MCF 10A (cell line): ENCODE measurements at places on chromosomes 12 and 14.
A peak's percentile ranks its signal among the peaks of the same experiment; 100 is the strongest.

- H3K36me3 ChIP-seq, result no peaks in the 10 kb centered on the region
- peaks cover 21% of the 10 kb centered on the region for H3K4me1 ChIP-seq
- H3K4me3 ChIP-seq, result no peak overlapping the region
- no peaks in the 10 kb centered on the region for H3K27me3 ChIP-seq
- no peak overlapping the region for H3K27ac ChIP-seq
- DNase-seq, result no peak
Measured at GRCh38 chr12:28869197-28869596, 279.9 kb upstream of the FAR2 start.

- no peak overlapping the region for H3K27ac ChIP-seq
- no peak for DNase-seq
- no peaks in the 10 kb centered on the region for H3K4me1 ChIP-seq
- H3K4me3 ChIP-seq, result no peak overlapping the region
- H3K36me3 ChIP-seq, result no peaks in the 10 kb centered on the region
- H3K27me3 ChIP-seq, result peaks cover 33% of the 10 kb centered on the region
Measured at GRCh38 chr14:97280526-97280925, 483.3 kb downstream of the VRK1 start.

- H3K27me3 ChIP-seq, result no peaks in the 10 kb centered on the region
- peak; percentile 46 for DNase-seq
- H3K4me3 ChIP-seq, result no peak overlapping the region
- no peaks in the 10 kb centered on the region for H3K36me3 ChIP-seq
- peak overlapping the region; percentile 74 for H3K27ac ChIP-seq
- peaks cover 46% of the 10 kb centered on the region for H3K4me1 ChIP-seq
Measured at GRCh38 chr14:80587096-80587724, 354.3 kb downstream of the CEP128 start.

- DNase-seq, result no peak
- no peak overlapping the region for H3K4me3 ChIP-seq
- H3K4me1 ChIP-seq, result peaks cover 10% of the 10 kb centered on the region
- H3K27me3 ChIP-seq, result no peaks in the 10 kb centered on the region
- peaks cover 2% of the 10 kb centered on the region for H3K36me3 ChIP-seq
Measured at GRCh38 chr12:45246236-45246635, 30.3 kb downstream of the ANO6 start.

GRCh38 chr14:76644855-76645518 is 116.3 kb upstream of the VASH1 start:
- H3K4me3 ChIP-seq, result no peak overlapping the region
- no peaks in the 10 kb centered on the region for H3K4me1 ChIP-seq
- H3K27ac ChIP-seq, result no peak overlapping the region
- peak; percentile 57 for DNase-seq

- H3K4me3 ChIP-seq, result no peak overlapping the region
- peaks cover 30% of the 10 kb centered on the region for H3K27me3 ChIP-seq
- H3K4me1 ChIP-seq, result no peaks in the 10 kb centered on the region
- DNase-seq, result no peak
- H3K36me3 ChIP-seq, result no peaks in the 10 kb centered on the region
- H3K27ac ChIP-seq, result no peak overlapping the region
Measured at GRCh38 chr12:131030472-131031328, 77.0 kb downstream of the ADGRD1 start.

DNA sequence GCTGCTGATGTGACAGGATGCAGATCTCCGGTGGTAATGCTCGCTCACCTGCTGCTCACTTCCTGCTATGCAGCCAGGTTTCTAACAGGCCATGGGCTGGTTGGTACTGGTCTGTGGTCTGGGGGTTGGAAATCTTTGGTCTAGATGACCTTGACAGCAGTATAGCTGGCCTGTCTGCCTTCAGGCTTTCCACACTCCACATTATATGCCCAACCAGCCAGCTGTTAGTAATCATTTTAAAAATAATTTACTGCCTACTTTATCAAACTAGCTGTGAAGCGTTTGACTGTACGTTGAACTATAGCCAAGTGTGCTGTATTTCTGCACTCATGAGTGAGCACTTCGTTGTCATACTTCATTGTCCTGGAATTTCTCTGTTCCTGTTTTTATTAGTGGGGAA is 424.0 kb upstream of the GARIN6 start:
- H3K4me1 ChIP-seq, result no peaks in the 10 kb centered on the region
- H3K27ac ChIP-seq, result no peak overlapping the region
- H3K4me3 ChIP-seq, result no peak overlapping the region
- no peak for DNase-seq
- no peaks in the 10 kb centered on the region for H3K27me3 ChIP-seq
- H3K36me3 ChIP-seq, result no peaks in the 10 kb centered on the region
